ENCODE measurements at places on chromosomes 5 and 9. TPM values are rescaled to one million over a fixed set of nuclear protein-coding genes. Genes with fewer than 3 reads are reported as not detected.
A peak's percentile ranks its signal among the peaks of the same experiment; 100 is the strongest.

DNA sequence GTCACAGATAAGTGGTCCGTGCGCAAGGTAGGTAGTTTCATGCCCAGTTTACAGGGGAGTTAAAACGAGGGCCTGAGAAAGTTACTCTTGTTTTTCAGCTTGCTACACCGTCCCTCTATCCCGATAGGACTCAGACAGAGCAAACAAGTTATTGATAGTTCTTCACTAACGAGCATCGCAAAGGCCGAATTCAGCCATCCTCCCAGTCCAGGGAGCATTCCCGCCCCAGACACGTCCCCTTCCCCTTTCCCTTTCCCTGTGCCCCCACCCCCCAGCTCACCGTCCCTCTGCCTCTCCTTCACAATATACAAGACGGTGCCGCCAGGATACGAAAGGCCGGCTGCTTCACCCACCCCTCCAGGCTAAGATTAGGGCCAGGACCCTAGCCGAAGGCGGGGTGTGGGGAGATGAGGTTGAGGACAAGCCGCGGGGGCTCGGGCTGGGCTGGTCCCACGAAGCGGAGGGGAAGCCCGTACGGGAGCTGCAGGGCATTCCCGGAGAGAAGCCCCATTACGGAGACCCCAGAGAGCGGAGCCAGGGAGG lies 599 bp downstream of the KIAA1191 start:
- 0 out of 2 replicates have a peak overlapping the region, but pooled peaks have one; percentile 15 for H3K27ac ChIP-seq
- no peaks in the 10 kb centered on the region for H3K27me3 ChIP-seq
- H3K4me3 ChIP-seq = peak overlapping the region; percentile 99
- H3K4me1 ChIP-seq = peaks cover 6% of the 10 kb centered on the region
- no peak for DNase-seq
- H3K36me3 ChIP-seq = peaks cover 4% of the 10 kb centered on the region

KIAA1958 gene
- total RNA-seq = 19.5 TPM

GRCh38 chr5:54766748-54767147 lies 218.6 kb downstream of the ESM1 start:
- H3K27me3 ChIP-seq = no peaks in the 10 kb centered on the region
- no peak for DNase-seq
- no peak overlapping the region for H3K27ac ChIP-seq
- no peaks in the 10 kb centered on the region for H3K36me3 ChIP-seq
- H3K4me1 ChIP-seq = 0 out of 2 replicates have a peak, but pooled peaks cover under 1% of the 10 kb centered on the region

DNA sequence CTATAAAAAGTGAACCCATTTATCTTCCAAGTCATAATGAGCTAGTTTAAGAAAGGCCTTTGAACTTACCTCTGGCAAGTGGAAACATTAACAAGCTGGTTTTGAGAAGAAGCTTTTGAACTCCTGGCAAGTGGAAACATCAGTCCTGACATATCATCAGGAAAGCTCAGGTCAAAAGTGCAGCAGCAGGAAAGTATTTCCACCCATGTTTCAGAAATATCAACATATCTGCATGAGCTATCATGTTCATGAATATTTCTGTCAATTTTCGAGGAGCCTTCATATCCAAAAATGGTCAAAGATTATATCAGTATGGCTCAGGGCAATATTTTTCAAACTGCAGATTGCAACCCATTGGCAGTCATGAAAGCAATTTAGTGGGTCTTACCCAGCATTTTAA lies 133.9 kb downstream of the PLK2 start:
- no peaks in the 10 kb centered on the region for H3K27me3 ChIP-seq
- no peaks in the 10 kb centered on the region for H3K36me3 ChIP-seq
- peaks cover 8% of the 10 kb centered on the region for H3K4me1 ChIP-seq
- no peak overlapping the region for H3K4me3 ChIP-seq
- no peak overlapping the region for H3K27ac ChIP-seq

DNA sequence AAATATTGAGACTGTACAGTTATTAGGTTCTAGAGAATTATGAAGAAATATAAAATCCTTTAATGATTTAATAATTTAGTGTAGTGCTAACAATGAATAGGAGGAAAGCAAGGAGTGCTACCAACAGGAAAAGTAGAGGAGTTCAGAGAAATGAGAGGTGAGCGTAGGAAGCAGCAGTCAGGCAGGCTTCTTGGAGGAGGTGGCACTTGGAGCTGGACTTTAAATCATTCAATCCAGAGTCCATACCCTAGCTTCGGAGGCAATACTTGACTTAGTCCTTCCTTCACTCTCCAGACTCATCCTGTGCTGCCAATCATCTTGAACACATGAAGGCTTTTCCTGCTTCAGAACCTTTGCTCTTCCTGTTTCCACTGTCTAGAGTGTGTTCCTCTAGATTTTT lies 254.3 kb downstream of the GRIA1 start:
- no peak for DNase-seq
- H3K4me3 ChIP-seq = no peak overlapping the region
- H3K36me3 ChIP-seq = no peaks in the 10 kb centered on the region
- no peaks in the 10 kb centered on the region for H3K27me3 ChIP-seq
- H3K27ac ChIP-seq = no peak overlapping the region
- no peaks in the 10 kb centered on the region for H3K4me1 ChIP-seq

SLC1A1 gene
- total RNA-seq = 2.9 TPM

GRCh38 chr5:5738797-5739489 lies 316.5 kb downstream of the ICE1 start:
- H3K27me3 ChIP-seq = no peaks in the 10 kb centered on the region
- no peak for DNase-seq
- no peak overlapping the region for H3K27ac ChIP-seq
- H3K4me1 ChIP-seq = no peaks in the 10 kb centered on the region

GRCh38 chr5:145946112-145946861 lies 9.9 kb downstream of the SH3RF2 start:
- no peaks in the 10 kb centered on the region for H3K27me3 ChIP-seq
- H3K36me3 ChIP-seq = 0 out of 2 replicates have a peak, but pooled peaks cover 14% of the 10 kb centered on the region
- H3K27ac ChIP-seq = peak overlapping the region; percentile 84
- H3K4me1 ChIP-seq = peaks cover 68% of the 10 kb centered on the region
- DNase-seq = peak; percentile 98

- H3K27ac ChIP-seq = no peak overlapping the region
- no peaks in the 10 kb centered on the region for H3K4me1 ChIP-seq
- H3K27me3 ChIP-seq = no peaks in the 10 kb centered on the region
- DNase-seq = no peak
Measured at GRCh38 chr5:71748360-71748759, 29.3 kb downstream of the CARTPT start.

PCDHGA12 gene
- not detected for total RNA-seq

MLLT3 gene
- 21.6 TPM for total RNA-seq

DNA sequence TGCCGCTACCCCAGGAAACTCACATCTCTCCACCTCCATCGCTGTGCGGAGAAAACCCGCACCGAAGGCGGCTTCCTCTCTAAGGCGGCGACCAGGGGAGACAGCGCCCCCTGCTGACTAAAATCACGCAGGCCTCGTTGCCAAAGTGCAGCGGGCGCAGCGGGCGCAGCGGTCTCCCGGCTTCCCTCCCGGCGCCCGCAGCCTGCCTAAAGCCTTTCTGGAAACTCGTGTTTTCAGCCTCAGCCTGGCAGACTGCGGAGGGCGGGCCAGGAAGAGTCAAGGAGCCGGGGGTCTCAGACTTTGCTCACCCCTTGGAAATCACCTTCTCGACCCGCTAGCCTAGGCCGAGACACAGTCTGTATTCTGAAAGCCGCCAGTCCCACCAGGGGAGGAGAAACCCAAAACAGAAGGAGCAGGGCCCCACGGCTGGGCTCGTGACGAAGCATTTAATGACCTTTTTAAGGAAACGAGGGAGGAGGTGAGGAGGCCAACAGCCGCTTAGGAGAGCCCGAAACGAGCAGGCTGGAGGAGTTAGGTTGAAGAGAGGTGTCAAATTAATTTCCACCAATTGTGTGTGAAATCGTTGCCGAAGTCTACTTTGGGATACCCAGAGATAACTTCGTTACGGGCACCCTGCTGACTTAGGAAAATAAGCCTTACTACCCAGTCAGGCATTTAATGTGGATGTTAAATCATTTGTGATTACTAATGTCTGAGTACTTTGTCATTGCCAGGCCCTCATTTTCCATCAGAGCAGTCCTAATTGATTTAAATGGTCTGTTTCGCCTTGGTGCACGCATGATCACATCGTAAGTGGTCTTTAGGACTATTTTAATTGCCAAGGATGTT lies 7.3 kb upstream of the FOXB2 start:
- no peak overlapping the region for H3K27ac ChIP-seq
- peaks cover 25% of the 10 kb centered on the region for H3K27me3 ChIP-seq
- no peaks in the 10 kb centered on the region for H3K4me1 ChIP-seq
- H3K4me3 ChIP-seq = no peak overlapping the region
- no peak for DNase-seq
- H3K36me3 ChIP-seq = no peaks in the 10 kb centered on the region

DNA sequence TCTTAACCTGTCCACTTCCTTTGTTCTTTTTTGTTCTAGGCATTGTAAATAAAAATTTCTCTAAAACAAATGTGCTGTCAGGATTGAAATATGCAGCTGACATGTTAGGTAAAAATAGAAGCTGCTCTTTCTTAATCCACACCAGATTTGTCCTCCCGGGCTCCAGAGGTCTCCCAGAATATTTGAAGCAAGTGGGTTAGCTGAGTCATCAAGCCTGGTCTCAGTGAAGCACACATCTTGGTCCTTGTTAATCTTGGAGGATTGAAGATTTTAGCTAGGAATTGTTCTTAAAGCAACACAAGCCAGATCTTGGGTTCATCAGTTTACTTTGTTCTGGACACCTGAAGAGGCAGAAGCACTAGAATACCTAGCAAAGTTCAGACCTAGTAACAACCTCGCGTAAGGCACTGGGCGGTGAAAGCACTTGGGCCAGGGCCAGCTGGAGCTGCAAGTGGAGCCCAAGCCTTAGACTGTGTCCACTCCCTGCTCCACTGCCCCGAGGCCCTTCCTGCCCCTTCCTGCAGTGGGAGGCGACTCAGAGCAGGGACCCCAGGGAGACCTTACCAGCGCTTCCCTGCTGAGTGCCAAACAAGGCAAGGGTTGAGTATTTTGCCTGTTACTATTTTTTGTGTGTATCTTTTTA lies 36.5 kb downstream of the HABP4 start:
- H3K27me3 ChIP-seq = no peaks in the 10 kb centered on the region
- peak overlapping the region; percentile 30 for H3K27ac ChIP-seq
- peak; percentile 50 for DNase-seq
- no peaks in the 10 kb centered on the region for H3K36me3 ChIP-seq

- H3K27me3 ChIP-seq = no peaks in the 10 kb centered on the region
- H3K4me1 ChIP-seq = peaks cover 64% of the 10 kb centered on the region
- DNase-seq = peak; percentile 10
- no peaks in the 10 kb centered on the region for H3K36me3 ChIP-seq
- H3K27ac ChIP-seq = peak overlapping the region; percentile 94
- peak overlapping the region; percentile 6 for H3K4me3 ChIP-seq
Measured at GRCh38 chr5:134247428-134248224, 21.8 kb upstream of the PPP2CA start.

GABBR2 gene
- total RNA-seq = 0.98 TPM

DNA sequence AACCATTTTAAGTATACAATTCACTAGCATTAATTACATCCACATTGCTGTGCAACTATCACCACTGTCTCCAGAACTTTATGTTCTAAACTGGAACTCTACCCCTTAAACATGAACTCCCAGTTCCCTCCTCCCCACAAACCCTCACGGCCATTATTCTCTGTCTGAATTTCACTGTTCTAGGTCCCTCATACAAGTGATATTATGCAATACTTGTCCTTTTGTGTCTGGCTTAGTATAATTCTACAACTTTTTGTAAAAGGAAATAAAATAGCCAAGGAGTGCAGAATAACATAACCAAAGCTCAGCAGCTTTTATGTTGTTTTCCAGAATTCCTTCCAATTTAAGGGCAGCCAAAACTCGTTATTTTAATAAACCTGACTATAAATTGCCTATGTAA lies 53.2 kb downstream of the NAA35 start:
- H3K4me3 ChIP-seq = no peak overlapping the region
- no peaks in the 10 kb centered on the region for H3K4me1 ChIP-seq
- no peak overlapping the region for H3K27ac ChIP-seq
- DNase-seq = no peak
- peaks cover 15% of the 10 kb centered on the region for H3K36me3 ChIP-seq

HTR1A gene
- total RNA-seq = not detected

GRCh38 chr5:139381837-139382761 lies 998 bp downstream of the SLC23A1 start:
- H3K4me3 ChIP-seq = no peak overlapping the region
- no peaks in the 10 kb centered on the region for H3K36me3 ChIP-seq
- H3K27ac ChIP-seq = 0 out of 2 replicates have a peak overlapping the region, but pooled peaks have one; percentile 23
- no peak for DNase-seq

EDIL3 gene
- total RNA-seq = 7.2 TPM

GRCh38 chr5:33794550-33795181 lies 97.1 kb downstream of the ADAMTS12 start:
- H3K36me3 ChIP-seq = 0 out of 2 replicates have a peak, but pooled peaks cover 3% of the 10 kb centered on the region
- H3K4me3 ChIP-seq = no peak overlapping the region
- H3K27me3 ChIP-seq = no peaks in the 10 kb centered on the region
- H3K27ac ChIP-seq = no peak overlapping the region
- DNase-seq = no peak

KIAA0825 gene
- total RNA-seq = 1.9 TPM

DNA sequence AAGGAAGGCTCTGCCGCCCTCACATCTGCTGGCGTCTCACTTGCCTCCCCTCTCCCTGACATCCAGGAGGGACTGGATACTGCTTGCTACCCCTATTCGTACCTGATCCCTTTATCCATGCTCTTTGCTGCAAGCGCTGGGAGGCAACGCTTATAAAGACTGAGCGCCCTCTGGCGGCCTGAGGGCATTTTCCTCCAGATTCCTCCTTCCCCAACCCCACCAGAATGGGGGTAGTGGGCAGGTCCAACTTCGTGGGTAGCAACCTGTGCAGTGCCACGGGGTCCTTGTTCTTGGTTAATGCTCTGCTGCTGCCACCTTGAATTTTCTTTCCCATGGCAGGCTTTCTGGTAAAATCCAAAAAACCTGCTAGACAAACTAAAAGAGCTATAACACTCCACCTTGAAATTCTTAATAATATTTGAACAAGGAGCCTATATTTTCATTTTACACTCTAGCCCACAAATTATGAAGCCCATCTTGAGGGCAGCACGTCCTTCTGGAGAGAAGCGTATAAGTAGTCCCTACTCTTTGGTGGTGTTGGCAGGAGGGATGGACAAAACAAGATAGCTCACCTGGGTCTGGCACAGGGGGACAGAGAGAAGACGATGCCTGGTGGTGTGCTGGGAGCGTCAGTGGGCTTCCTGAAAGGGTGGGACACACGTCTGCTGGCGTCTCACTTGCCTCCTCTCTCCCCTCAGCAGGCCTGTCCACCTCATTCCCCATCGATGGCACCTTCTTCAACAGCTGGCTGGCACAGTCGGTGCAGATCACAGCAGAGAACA lies 52.5 kb downstream of the JADE2 start:
- H3K4me1 ChIP-seq = no peaks in the 10 kb centered on the region
- no peak for DNase-seq
- no peak overlapping the region for H3K27ac ChIP-seq
- H3K27me3 ChIP-seq = no peaks in the 10 kb centered on the region

DNA sequence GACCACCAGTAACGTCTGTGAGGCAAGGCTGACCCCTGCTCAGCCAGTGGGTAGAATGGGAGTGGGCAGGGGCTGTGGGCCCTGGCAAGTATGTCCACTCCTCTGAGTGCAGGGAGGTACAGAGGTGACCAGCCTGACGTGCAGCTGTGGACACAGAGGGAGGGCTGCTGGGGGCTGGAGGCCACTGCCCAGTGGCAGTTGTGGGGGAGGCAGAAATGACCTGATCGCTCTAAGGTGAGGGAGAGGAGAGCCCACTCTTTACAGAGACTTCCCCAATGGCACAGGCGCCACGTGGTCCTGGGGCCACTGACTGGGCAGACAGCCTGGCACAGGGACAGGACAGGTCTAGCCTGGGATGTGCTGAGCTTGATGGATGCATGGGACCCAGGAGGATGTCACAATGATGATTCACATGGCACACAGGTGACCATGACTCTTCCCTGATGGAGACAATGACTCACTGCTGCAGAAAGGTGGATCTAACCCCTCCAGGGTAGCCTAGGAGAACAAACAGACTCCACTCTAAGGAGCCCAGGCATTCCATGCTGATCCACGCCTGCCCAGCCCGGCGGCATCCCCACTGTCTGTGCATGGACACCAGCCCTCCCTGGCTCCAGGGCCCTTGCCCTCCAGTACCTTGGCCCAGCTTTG lies 7.7 kb downstream of the LPCAT1 start:
- peaks cover 64% of the 10 kb centered on the region for H3K4me1 ChIP-seq
- peak; percentile 98 for DNase-seq
- H3K36me3 ChIP-seq = peaks cover 14% of the 10 kb centered on the region
- H3K27ac ChIP-seq = peak overlapping the region; percentile 85

Measured in PC-9 (cell line).